ENCODE measurements at places on chromosomes 12 and 14.
A peak's percentile ranks its signal among the peaks of the same experiment; 100 is the strongest.

DNA sequence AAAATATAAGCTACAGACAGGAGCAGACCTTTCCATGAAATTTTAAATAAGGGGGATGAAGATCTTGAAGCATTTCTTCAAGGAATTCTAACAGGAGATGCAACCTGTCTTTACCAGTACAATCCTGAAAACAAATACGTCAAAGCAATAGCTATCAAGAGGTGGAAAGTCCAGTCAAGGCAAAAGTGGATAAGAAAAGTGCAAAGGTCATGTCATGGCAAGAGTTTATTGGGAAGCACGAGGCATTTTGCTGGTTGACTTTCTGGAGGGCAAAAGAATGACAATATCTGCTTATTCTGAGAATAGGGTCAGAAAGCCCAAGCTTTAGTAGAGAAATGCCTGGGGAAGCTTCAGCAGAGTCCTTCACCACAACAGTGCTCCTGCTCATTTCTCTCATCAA lies 34.3 kb upstream of the PRB4 start:
- no peak for DNase-seq

GRCh38 chr12:2682296-2683251 lies 112.2 kb upstream of the FKBP4 start:
- DNase-seq = no peak

- no peak for DNase-seq
Measured at GRCh38 chr12:73867147-73867546, 670.5 kb upstream of the ATXN7L3B start.

DNA sequence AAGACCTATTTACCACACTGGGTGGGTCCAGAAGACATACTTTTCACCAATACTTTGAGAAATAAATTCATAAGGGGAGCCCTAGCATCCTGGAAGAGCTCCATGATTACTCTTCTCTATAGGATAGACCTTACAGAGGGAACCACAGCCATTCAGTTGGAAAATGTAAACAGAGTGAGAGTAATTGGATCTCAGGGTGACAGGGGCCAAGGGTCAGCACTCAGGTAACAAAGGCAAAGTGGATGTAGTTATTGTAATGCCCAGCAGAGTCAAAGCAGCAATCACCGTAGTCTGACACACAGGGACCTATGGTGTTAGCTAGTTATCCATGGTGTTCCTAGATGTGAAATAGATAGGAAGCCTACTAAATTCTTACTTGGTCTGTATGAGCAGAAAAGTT lies 10.8 kb upstream of the GTF2A1 start:
- DNase-seq = no peak

DNA sequence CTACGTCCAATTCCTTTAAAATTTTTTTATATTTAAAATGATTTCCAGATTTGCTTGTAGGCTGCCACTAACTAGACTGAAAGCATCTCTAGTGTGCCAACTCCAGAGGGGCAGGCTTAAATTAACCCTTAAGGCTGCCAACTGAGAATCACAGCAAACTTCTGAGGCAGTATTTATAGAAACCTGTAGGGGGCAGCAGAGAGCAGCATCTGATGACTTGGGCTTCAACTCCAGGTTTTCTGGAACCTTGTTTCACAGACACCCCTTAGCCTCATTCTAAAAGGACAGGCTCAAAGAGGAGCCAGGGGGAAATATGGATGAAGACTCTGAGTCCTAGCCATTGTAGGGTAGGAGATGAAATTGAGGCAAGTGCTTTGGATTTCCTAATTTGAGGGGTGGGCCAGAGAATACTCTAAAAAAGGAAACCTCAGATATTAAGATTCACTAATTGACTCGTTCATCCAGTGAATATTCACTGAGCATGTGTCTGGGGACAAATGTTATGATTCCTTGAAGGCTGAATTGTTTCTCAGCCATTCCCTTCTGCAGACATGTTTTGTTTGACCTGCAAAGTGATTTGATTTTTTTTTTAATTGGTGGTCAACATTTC lies 63.3 kb upstream of the HSPB8 start:
- no peak for DNase-seq

GRCh38 chr14:62470935-62471334 lies 574.3 kb downstream of the KCNH5 start:
- DNase-seq = no peak

GRCh38 chr14:103292426-103293374 lies 41.3 kb upstream of the EIF5 start:
- DNase-seq = peak; percentile 57

- DNase-seq = no peak
Measured at GRCh38 chr12:29286081-29286790, 94.7 kb downstream of the ERGIC2 start.

GRCh38 chr14:68908803-68909202 lies 70.3 kb downstream of the ACTN1 start:
- no peak for DNase-seq

DNA sequence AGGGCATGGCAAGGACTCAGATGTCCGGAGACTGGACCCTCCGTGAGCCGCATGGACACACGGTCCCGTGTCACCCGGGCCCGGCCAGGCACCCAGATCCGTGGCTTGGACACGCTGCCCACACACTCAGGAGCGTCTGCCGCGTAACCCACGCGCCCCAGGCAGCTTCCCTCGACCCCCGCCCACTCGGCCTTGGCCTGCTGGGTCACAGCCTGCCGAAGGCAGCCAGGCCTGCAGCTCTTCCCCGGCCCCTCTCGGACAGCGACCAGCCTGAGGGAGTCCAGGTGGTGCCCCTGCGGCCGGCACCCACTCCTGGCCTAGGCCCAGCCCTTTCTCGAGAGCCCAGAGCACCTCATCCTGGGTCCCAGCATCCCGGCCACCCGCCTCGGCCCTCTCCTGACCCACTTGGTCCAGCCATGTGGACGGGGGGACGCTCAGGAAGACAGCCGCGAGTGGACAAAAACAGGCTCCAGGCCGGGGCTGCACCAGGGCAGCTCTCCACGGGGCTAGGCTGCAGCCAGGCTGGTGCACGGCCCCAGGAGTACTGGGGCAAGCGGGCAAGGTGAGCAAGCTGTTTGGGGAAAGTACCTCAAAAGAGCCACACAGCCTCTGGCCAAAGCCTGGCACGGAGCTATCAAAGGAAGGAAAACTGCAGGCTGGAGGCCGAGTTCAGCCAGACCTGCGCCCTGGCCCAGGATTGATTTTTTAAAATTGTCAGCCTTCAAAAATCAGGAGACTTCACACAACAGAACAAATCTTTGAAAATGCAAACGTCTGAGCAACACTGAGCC lies 6.5 kb downstream of the AKT1 start:
- no peak for DNase-seq

DNA sequence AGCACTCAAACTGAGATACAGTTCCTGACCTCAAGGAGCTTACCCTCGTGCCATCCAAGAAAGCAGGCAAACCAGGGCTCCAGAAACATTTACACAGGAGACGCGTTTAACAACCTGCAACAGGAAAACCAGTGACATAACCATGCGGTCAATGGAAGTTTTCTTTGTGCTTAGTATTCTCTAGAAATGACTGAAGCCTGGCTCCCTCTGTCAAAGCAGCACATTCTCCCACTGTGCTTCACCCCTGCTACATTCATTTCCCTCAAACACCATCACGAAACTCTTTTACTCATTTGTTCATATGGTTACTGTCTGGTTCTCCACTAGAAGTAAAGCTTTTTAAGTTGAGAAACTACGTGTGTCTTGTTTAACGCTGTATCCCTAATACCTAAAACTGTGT lies 161.3 kb upstream of the CCND2 start:
- DNase-seq = no peak

- no peak for DNase-seq
Measured at GRCh38 chr12:95661360-95661759, 110.1 kb upstream of the USP44 start.

GRCh38 chr12:81252228-81252627 lies 174.3 kb downstream of the ACSS3 start:
- no peak for DNase-seq

DNA sequence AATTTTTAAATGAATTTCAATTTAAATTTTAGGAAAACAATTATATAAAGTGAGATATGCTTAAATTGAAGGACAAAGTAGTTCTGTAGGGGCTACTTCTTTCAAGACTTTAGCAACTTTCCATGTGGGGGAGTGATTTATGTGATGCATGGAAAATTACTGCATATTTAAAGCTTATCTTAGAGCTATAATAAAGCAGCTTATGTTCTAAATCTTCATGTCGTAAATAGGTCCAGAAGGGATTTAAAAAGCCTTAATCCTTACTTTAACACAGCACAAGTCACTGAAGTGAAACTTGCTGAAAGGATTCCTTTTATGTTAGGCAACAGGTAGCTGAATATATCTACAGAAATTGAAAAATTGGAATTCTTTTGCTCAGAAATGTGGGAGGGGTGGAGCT lies 340.4 kb downstream of the NAV3 start:
- DNase-seq = no peak

GRCh38 chr12:48454667-48455066 lies 17.7 kb upstream of the ANP32D start:
- DNase-seq = no peak

DNA sequence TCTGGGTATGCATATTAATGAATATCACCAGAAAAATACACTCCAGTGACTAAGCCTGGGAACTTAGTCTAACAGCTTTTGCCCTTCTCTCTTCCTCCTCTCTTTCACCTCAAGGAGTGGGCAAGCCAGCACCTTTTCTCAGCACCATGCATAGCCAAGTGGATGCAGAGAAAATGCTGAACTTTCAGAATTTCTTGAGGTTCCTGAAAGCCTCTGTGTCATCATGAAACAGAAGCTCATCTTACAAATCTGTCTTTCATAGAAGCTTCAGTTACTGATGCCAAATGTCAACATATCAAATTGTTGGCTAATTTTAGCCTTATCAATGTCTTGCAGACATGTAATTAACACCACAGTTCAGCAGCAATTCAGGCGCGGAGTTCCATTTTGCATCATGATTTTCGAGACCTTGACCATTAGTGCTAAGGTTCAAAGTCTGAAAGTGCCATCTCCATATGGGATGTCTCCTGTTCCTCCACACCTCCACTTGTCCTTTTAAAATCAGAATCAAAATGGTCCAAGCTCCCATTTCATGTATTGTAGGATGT lies 51.1 kb upstream of the RPH3A start:
- DNase-seq = no peak

GRCh38 chr14:98008381-98009113 lies 1211.4 kb downstream of the VRK1 start:
- no peak for DNase-seq

DNA sequence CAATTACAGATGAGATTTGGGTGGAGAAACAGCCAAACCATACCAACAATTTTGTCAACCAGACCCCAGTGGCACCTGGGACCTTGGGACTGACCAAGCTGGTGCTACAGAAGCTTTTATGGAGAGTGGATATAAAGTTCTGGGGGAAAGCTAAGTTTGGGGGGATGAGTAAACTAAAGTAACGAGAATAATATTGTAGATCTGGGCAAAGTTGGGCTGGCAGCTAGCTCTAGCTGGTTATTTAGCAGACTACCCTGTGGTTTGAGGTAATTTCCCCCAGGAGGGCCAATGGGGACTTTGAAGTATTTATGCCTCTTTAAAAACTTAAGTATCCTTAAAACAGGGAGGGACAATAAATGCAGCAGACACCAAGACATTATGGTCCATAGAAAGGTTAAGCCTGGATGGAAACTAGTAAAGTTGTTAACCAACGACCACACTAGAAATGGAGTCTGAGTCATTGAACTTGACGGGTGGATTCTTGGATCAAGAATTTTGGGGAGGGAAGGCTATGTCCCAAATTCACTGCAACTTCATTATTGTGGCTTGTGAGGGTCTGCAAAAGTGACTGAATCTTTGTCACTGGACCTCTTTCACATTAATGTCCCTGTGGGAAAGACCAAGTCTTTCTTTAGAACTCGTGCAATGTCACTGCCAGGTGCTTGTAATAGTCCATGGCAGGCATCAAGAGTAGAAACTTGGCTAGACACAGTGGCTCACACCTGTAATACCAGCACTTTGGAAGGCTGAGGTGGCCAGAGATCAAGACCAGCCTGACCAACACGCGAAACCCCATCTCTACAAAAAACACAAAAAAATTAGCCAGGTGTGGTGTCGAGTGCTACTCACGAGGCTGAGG lies 48.5 kb upstream of the OR5AU1 start:
- no peak for DNase-seq

GRCh38 chr14:46488374-46488773 lies 163.2 kb downstream of the RPL10L start:
- DNase-seq = no peak

GRCh38 chr12:68623984-68624383 lies 13.3 kb downstream of the RAP1B start:
- DNase-seq = no peak

DNA sequence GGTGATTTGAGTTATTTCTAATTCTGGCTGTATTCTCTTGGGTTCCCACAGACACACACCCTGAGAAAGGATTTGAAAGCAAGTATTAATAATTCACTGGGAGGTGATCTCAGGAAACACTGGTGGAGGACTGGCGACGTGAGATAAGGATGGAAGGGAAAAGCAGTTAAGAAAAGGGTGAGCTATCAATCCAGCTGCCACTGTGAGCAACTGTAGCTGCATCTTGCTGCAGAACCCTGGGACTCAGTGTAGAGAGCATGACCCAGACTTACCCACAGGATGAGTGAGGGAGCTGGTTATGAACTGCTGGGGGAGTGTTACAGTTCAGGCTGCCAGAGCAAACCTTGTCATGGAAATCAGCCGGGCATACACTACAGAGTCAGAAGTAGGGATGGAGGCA lies 71.9 kb downstream of the RESF1 start:
- no peak for DNase-seq

GRCh38 chr12:13563743-13564125 lies 367.2 kb downstream of the EMP1 start:
- no peak for DNase-seq

GRCh38 chr14:99648027-99648784 lies 3.3 kb downstream of the HHIPL1 start:
- no peak for DNase-seq

GRCh38 chr12:51972849-51973273 lies 21.4 kb downstream of the ACVR1B start:
- DNase-seq = no peak

- no peak for DNase-seq
Measured at GRCh38 chr14:27223906-27224305, 626.1 kb upstream of the NOVA1 start.

GRCh38 chr14:87934185-87934584 lies 58.8 kb downstream of the GALC start:
- DNase-seq = no peak

GRCh38 chr14:73797543-73798265 lies 53.9 kb upstream of the PTGR2 start:
- DNase-seq = no peak

GRCh38 chr14:64187331-64187730 lies 106.8 kb downstream of the ESR2 start:
- no peak for DNase-seq

- DNase-seq = no peak
Measured at GRCh38 chr12:82942991-82943401, 256.3 kb downstream of the TMTC2 start.
